ENCODE measurements at places on chromosomes 1 and 21. TPM values are rescaled to one million over a fixed set of nuclear protein-coding genes. Genes with fewer than 3 reads are reported as not detected.

GRCh38 chr1:224747578-224747977 is 131.5 kb downstream of the CNIH3 start:
- H3K4me3 ChIP-seq = no peak overlapping the region
- H3K27ac ChIP-seq = no peak overlapping the region
- DNase-seq = no peak
- no peaks in the 10 kb centered on the region for H3K27me3 ChIP-seq

GRCh38 chr1:84492726-84493125 is 13.5 kb upstream of the SPATA1 start:
- no peak overlapping the region for H3K27ac ChIP-seq
- H3K4me3 ChIP-seq = no peak overlapping the region
- no peak for DNase-seq
- H3K4me1 ChIP-seq = no peaks in the 10 kb centered on the region

GRCh38 chr1:49864581-49864980 is 159.2 kb downstream of the AGBL4 start:
- no peak for DNase-seq
- no peak overlapping the region for H3K4me3 ChIP-seq
- H3K4me1 ChIP-seq = no peaks in the 10 kb centered on the region
- peaks cover 51% of the 10 kb centered on the region for H3K36me3 ChIP-seq

DNA sequence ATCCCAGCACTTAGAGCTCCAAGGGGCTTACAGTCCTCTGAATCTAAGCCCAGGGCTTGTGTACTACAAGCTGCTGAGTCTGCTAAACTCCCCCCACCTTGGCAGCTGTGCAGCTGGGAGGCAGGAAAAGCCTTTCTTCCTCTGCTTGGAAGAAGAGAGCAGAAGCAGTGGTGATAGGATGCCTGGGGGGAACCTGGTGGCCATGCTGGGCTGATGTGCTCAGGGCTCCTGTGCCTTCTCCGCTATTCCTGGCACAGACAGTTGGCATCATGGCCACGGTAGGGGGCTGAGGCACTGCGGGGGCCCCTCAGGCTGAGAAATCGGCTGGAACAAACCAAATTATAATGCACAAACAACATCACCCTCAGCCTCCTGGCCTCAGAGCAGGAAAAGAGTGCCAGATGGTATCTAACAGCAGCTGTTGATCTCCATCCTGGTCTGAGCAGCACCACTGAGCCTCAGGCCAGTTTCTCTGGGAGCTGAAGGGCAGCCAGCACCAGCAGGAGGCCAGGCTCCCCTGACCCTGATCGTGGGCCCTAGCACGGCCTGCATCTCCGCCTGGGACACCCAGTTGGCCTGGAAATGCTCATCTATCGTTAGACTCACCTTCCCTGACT is 35.8 kb downstream of the ECE1 start:
- no peak overlapping the region for H3K27ac ChIP-seq
- no peaks in the 10 kb centered on the region for H3K4me1 ChIP-seq
- no peak for DNase-seq
- H3K27me3 ChIP-seq = no peaks in the 10 kb centered on the region
- peaks cover 6% of the 10 kb centered on the region for H3K36me3 ChIP-seq

CHRM3 gene
- total RNA-seq = 4.2 TPM

CASQ1 gene
- total RNA-seq = 0.55 TPM

Data from H9 (cell line).